Fibroblast of the aortic adventitia (primary cell): ENCODE measurements at places on chromosomes 5 and 9. TPM values are rescaled to one million over a fixed set of nuclear protein-coding genes. Genes with fewer than 3 reads are reported as not detected.

GRCh38 chr5:36944607-36945225, 68.1 kb downstream of the NIPBL start:
- DNase-seq = peak; percentile 85

GRCh38 chr5:178372142-178372571, 139.6 kb upstream of the PHYKPL start:
- no peak for DNase-seq

DNA sequence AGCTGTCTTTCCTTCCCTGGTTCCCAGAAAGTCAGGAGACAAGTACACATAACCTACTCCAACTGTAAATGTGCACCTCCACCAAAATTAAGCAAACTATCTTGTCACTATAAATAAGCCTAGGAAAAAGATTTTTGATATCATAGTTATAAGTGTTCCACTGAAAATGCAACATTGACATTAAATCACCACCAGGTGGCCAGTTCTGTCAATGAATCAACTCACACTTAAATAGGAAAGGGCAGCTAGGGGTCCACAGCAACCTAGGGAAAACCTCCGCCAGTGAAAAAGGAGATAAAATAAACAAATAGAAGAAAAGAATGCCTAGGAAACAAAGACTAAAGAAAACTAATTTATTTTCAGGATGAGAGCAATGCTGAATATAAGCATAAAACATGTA, 243.0 kb upstream of the PTPRD start:
- peak; percentile 3 for DNase-seq

GRCh38 chr5:164203581-164204225, 698.3 kb downstream of the MAT2B start:
- peak; percentile 58 for DNase-seq

- no peak for DNase-seq
Measured at GRCh38 chr9:136159851-136160250, 41.2 kb upstream of the TMEM250 start.

- no peak for DNase-seq
Measured at GRCh38 chr5:61991866-61992265, 314.1 kb upstream of the KIF2A start.

- peak; percentile 93 for DNase-seq
Measured at GRCh38 chr5:55597014-55597981, 62.5 kb upstream of the PLPP1 start.

GRCh38 chr5:142680605-142681259, 5.2 kb downstream of the FGF1 start:
- DNase-seq = peak; percentile 34

- DNase-seq = peak; percentile 22
Measured at GRCh38 chr9:2336055-2336454, 285.5 kb upstream of the VLDLR start.

GRCh38 chr9:115006660-115007059, 76.3 kb upstream of the TNFSF8 start:
- DNase-seq = peak; percentile 81

- DNase-seq = no peak
Measured at GRCh38 chr9:74589576-74589975, 92.4 kb downstream of the RORB start.

Gene CREBRF
- 29.7 and 33.8 TPM in 2 replicates for total RNA-seq

Gene CDC20B
- not detected in 2 replicates for total RNA-seq

Gene ELOVL7
- 0.18 TPM in 1 of 2 replicates, not detected in the other for total RNA-seq

Gene CCDC171
- total RNA-seq = 8.1 and 13.3 TPM in 2 replicates

Gene TLE1
- total RNA-seq = 33.4 and 49.5 TPM in 2 replicates
